Activated CD8-positive, alpha-beta T cell treated with anti-CD3 and anti-CD28 coated beads, Interleukin-2, amount 10 ng/mL, durations not matched to agents 7 days and 5 days (primary cell): ENCODE measurements at places on chromosomes 11 and 22. TPM values are rescaled to one million over a fixed set of nuclear protein-coding genes. Genes with fewer than 3 reads are reported as not detected.

Gene RAC2
- total RNA-seq, result 1,167 TPM

Gene DLG2
- total RNA-seq, result 1.3 TPM

Gene JAML
- 140 TPM for total RNA-seq

Gene NXPE1
- not detected for total RNA-seq

Gene GAL3ST1
- total RNA-seq, result not detected

Gene ZPR1
- total RNA-seq, result 60.5 TPM

Gene BRSK2
- 0.39 TPM for total RNA-seq

Gene LRP5
- 37.1 TPM for total RNA-seq

Gene FOLR3
- total RNA-seq, result not detected

Gene GAL
- not detected for total RNA-seq

Gene TSGA10IP
- total RNA-seq, result not detected

Gene ZNF214
- not detected for total RNA-seq

Gene SIRT3
- total RNA-seq, result 13.1 TPM

Gene XKR3
- total RNA-seq, result not detected

Gene GGTLC3
- not detected for total RNA-seq

Gene FAT3
- not detected for total RNA-seq

Gene ABCC8
- 0.61 TPM for total RNA-seq

Gene APOL4
- total RNA-seq, result 8.5 TPM

Gene IGF2
- total RNA-seq, result not detected

Gene BTBD18
- total RNA-seq, result not detected

Gene NPAS4
- 0.18 TPM for total RNA-seq

Gene ANGPTL5
- total RNA-seq, result not detected

Gene OR52I2
- not detected for total RNA-seq

Gene MN1
- total RNA-seq, result 0.13 TPM

Gene AIFM3
- 0.37 TPM for total RNA-seq

Gene TBC1D10A
- 47.6 TPM for total RNA-seq

Gene POU2AF3
- total RNA-seq, result not detected

Gene HTR3B
- not detected for total RNA-seq

Gene BMAL1
- 53.5 TPM for total RNA-seq

Gene CREB3L1
- total RNA-seq, result not detected

Gene NCAPH2
- 150 TPM for total RNA-seq

Gene PANX2
- 0.10 TPM for total RNA-seq

Gene TUB
- not detected for total RNA-seq

Gene ROBO4
- total RNA-seq, result 0.05 TPM

Gene SLC22A12
- not detected for total RNA-seq

Gene OR52I1
- not detected for total RNA-seq

Gene SLC5A1
- total RNA-seq, result not detected

Gene OR52N4
- 0.63 TPM for total RNA-seq

Gene DEUP1
- not detected for total RNA-seq

Gene APOL5
- total RNA-seq, result not detected

Gene GNAZ
- total RNA-seq, result 0.26 TPM

Gene CASP5
- not detected for total RNA-seq

Gene PRR33
- total RNA-seq, result not detected

Gene SGSM1
- not detected for total RNA-seq

Gene OLFML1
- not detected for total RNA-seq

Gene SLC25A18
- total RNA-seq, result not detected

Gene ESAM
- total RNA-seq, result 0.50 TPM

Gene MIOX
- total RNA-seq, result 0.40 TPM

Gene TIMP3
- not detected for total RNA-seq

Gene ARHGEF17
- not detected for total RNA-seq

Gene PICALM
- total RNA-seq, result 110 TPM

Gene TREH
- not detected for total RNA-seq

Gene CBX6
- total RNA-seq, result 61.8 TPM

Gene RRM1
- 180 TPM for total RNA-seq

Gene PARVG
- total RNA-seq, result 175 TPM
